ENCODE measurements at places on chromosomes 6 and 20.

DNA sequence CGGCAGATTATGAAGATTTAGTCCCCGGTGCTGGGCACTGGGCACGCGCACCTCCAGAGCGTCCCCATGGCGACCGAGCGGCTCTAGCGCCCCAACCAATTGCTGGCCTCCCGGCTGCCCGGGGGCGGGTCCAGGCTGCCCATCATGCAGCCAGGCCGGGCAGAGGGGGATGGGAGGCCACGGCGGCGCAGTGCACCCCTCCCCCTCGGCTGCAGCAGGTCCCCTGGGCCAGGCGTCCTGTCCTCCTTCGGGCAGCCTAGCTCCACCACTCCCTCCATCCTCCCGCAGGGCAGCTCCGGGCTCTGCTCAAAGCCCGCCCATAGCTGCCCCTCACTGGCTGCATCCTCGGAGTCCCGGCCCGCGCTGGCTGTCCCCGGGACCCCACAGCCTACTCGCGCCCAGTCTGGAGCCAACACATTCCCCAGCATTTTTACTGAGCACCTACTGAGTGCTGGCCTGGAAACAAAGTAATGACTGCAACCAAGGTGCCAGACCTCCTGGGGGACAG lies 99.4 kb downstream of the ASXL1 start:
- DNase-seq, result peak; percentile 82

GRCh38 chr6:85157311-85157710 lies 292.6 kb upstream of the NT5E start:
- no peak for DNase-seq

DNA sequence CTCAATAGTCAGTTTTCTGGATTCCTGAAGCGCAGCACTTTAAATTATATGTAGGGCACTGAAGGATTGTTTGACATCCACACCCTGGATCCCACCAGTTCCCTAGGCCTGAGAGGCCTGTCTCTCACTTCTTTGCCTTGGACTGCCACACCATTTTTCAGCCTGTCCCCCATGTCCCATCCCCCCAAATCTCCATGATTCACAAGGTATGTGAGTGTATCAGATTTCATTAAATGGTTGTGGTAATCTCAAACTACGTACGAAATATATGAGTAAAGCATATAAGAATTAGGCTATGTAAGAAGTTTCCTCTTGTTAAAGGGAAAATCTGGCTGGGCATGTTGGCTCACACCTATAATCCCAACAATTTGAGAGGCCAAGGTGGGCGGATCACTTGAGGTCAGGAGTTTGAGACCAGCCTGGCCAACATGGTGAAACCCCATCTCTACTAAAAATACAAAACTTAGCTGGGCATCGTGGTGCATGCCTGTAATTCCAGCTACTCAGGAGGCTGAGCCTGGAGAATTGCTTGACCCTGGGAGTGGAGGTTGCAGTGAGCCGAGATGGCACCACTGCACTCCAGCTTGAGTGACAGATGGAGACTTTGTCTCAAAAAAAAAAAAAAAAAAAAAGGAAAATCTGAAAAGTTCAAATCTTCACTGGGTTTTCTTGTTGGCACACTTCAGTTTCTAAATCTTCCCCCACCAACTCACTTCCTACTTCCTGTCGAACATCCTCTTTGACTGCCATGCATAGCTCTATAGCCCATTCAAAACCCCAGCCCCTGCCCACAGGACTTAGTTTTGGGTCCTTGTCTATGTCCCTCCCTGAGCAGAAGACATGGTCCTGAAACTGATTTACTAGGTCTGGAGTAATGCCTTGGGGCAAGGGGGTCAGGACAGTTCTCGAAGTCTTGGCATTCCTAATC lies 97.3 kb upstream of the SHLD1 start:
- peak; percentile 55 for DNase-seq

GRCh38 chr6:163563318-163563717 lies 148.8 kb downstream of the QKI start:
- no peak for DNase-seq

Measured in adipocyte (in vitro differentiated cells).